Spinal cord (tissue), 10 donors: ENCODE measurements at places on chromosomes 3 and 15. TPM values are rescaled to one million over a fixed set of nuclear protein-coding genes. Genes with fewer than 3 reads are reported as not detected.

GRCh38 chr3:107781253-107781652 is 258.5 kb downstream of the BBX start:
- DNase-seq: no peak

DNA sequence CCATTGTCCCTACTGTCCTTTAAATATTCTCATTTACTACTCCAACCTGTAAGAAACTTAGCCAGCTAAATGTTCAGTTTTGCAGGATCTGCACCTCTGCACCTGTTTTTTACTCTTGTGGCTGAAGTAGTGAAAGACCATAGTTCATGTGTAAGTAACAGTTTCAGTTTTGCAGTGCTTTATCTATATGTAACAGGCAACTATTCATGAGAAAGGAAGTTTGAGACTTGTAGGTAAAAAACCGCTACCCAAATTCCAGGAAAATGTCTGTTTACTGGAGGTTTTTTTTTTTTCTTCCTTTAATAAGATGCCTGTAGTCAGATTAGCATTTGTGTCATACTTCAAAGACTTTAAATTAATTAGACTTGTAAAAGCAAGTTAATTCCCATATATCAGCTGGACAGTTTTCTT is 25.4 kb upstream of the MBNL1 start:
- DNase-seq: no peak

DNA sequence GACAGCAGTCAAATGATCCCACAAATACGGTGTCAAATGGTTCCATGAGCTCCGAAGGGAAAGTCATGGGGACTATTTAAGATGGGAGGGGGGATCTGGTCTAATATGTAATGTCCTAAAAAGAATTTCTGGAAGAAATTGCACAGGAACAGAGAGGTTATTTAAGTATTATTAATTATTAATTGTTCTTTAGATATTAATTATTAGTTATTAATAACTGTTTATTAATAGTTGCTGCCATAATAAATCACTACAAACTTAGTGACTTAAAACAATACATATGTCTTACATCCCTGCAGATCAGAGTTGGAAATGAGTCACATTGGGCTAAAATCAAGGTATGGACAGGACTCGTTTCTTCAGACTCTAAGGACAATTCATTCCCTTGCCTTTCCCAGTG is 588.2 kb upstream of the NR2F2 start:
- no peak for DNase-seq

DNA sequence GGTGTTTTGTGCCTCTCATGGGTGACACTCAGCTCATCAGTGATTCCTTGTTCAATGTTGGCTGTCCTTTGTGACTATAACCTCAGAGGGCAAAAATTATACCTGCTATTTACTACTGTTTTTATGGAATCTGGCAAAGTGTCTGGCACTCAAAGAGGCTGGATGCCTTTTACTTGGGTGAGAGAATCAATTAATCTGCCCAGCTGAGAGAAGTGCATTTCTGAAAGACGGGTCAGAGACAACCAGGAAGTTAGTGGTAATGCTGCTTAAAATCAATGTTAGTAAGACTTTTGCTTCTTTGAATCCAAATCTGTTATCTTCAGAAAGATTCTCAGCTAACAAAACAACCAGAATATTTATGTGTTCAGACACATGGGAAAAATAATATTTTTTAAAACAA is 436.2 kb upstream of the SUCLG2 start:
- DNase-seq: no peak

The TM6SF1 gene
- total RNA-seq: 4.7 TPM

- DNase-seq: no peak
Measured at GRCh38 chr15:63364399-63365272, 17.0 kb downstream of the CA12 start.

The CPNE4 gene
- total RNA-seq: 12.9 TPM

DNA sequence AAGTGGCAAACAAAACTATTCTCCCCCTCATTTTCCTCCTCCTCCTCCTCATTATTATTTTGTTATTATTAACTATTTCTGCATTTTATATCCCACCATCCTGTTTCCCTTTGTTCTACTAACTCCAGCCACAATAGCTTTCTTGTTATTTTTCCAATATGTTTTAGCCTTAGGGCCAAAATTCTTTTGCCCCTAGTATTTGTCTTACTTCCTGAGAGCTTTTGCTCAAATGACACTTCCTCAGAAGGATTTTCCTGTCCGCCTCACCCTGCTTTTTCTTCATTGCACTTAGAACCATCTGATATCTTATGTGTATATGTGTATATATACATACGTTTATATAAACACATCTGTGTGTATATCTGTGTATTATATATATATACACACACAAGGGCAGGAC is 32.7 kb upstream of the NUDT16 start:
- no peak for DNase-seq

GRCh38 chr3:115576325-115576875 is 46.9 kb upstream of the GAP43 start:
- no peak for DNase-seq

- no peak for DNase-seq
Measured at GRCh38 chr3:188037195-188037718, 116.7 kb upstream of the LPP start.

The WDR93 gene
- 0.69 TPM for total RNA-seq

DNA sequence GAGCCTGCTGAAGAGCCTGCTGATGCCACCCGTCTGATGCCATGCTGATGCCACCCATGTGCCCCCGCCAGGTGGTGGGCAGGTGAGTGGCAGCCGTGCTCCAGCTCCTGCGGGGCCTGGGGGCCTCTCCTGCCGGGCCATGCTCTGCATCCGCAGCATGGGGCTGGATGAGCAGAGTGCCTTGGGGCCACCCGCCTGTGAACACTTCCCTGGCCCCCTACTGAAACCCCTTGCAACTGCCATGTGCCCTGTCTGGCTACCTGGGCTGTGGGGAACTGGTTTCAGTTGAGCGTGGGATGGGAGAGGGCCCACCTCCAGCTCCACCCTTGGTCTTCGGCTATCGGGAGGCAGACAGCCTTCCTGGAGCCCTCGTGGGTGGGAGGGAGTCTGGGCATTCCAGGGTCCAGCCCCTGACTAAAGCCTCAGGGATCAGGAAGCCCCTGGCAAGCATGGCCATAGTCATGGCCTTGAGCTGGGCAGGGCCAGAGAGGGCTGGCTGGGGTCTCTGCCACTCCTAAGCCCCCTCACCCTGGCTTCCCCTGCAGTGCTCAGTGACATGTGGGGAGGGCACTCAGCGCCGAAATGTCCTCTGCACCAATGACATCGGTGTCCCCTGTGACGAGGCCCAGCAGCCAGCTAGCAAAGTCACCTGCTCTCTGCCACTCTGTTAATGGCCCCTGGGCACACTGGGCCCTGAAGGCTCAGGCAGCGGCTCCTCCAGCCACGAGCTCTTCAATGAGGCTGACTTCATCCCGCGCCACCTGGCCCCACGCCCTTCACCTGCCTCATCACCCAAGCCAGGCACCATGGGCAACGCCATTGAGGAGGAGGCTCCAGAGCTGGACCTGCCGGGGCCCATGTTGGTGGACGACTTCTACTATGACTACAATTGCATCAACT is 92.2 kb downstream of the TBC1D2B start:
- DNase-seq: no peak

DNA sequence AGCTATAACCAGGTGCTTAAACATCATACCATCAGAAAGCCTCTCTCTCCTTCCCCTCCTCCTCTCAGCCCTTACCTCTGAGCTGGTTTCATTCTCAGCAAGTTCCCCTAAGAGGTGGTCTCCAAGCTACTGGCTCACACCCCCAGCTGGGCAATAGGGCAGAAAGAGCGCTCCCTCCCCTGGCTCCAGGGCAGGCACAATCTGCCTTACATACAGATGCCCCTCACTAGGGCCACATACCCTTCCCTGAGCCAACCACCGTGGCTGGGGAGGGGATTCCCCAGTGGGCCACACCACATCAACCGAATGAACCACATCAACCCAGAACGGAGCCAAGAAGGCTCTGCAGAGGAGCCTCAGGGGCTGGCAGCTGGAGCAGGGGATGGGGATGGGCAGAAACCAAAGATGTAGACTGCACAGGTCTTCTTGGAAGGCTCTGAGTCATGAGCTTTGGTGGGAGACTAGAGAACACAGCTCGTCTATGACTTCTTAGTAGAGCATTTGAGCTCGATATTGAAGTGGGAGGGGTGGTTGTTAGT is 4.6 kb upstream of the FBLN2 start:
- no peak for DNase-seq
